ENCODE measurements at places on chromosomes 11 and 22.

- no peak for DNase-seq
Measured at GRCh38 chr11:13924801-13925327, 37.7 kb upstream of the SPON1 start.

DNA sequence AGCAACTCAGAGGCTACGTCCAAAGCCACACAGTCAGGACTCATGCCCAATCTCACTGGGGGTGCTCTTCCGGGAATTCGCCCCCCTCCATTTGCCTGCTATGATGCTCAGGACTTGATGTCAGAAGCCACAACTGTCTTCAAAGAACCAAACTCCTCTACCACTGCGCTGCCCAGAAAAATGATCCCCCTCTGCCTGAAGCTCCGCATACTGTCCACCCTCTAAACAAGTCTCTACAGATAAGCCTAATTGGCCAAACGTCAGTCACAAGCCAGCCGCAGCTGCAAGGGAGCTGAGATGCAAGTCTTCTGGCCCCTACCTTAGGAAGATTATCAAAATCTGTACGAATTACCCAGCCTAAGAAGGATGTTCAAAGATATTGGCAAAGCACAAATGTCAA lies 294.6 kb downstream of the BUD13 start:
- no peak for DNase-seq

DNA sequence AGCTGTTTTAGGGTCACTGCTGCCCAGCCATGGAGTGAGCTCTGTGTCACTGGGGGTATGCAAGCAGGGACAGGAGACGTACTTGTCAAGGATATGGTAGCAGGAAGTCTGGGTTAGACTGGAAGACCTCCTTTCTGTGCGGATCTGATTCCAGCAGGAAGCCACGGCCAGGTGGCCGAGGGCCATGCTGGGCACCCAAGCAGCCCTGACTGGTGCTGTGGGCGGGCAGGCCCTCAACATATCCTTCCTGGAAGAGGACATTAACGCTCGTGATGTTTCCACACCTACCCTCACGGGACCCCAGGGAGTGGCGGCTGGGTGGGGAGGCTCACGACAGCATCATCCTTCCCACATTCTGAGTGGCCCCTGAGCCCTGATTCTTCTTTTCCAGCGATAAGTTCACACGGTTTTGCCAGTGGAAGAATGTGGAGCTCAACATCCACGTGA lies 8.7 kb upstream of the ANKRD13D start:
- DNase-seq, result no peak

- no peak for DNase-seq
Measured at GRCh38 chr11:128940156-128940555, 2.5 kb downstream of the TP53AIP1 start.

DNA sequence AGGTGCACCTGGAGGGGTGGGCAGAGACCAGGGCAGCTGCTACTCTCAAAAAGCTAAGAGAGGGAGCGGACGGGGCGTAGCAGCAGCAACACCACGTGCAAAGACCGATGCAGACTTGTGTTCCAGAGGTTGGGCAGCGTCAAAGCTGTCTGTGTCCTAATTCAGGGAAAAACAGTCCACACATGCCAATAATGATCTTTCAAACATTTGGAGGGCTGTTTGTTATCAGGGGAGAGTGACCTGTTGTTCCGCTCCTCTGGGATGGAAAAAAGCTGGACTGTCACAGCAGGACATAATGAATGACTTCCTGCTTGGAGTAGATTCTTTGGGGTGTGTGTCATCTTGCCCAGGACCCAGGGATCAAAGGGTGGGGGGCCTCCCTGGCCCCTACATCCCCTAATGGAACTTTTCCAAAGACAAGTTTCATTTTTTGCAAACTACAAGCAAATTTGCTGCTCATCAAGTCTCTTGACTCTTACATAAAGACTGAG lies 6.2 kb upstream of the FBLN1 start:
- no peak for DNase-seq

GRCh38 chr11:100849009-100849900 lies 162.2 kb downstream of the ARHGAP42 start:
- no peak for DNase-seq

- DNase-seq, result no peak
Measured at GRCh38 chr11:68211546-68211945, 1.6 kb downstream of the KMT5B start.
